ENCODE measurements at places on chromosomes 12 and 14.
A peak's percentile ranks its signal among the peaks of the same experiment; 100 is the strongest.

- H3K27ac ChIP-seq: no peak overlapping the region
- H3K27me3 ChIP-seq: peaks cover 4% of the 10 kb centered on the region
- H3K36me3 ChIP-seq: no peaks in the 10 kb centered on the region
- H3K4me3 ChIP-seq: no peak overlapping the region
These were observed 22.4 kb upstream of the PPM1H start for GRCh38 chr12:62957233-62957953.

DNA sequence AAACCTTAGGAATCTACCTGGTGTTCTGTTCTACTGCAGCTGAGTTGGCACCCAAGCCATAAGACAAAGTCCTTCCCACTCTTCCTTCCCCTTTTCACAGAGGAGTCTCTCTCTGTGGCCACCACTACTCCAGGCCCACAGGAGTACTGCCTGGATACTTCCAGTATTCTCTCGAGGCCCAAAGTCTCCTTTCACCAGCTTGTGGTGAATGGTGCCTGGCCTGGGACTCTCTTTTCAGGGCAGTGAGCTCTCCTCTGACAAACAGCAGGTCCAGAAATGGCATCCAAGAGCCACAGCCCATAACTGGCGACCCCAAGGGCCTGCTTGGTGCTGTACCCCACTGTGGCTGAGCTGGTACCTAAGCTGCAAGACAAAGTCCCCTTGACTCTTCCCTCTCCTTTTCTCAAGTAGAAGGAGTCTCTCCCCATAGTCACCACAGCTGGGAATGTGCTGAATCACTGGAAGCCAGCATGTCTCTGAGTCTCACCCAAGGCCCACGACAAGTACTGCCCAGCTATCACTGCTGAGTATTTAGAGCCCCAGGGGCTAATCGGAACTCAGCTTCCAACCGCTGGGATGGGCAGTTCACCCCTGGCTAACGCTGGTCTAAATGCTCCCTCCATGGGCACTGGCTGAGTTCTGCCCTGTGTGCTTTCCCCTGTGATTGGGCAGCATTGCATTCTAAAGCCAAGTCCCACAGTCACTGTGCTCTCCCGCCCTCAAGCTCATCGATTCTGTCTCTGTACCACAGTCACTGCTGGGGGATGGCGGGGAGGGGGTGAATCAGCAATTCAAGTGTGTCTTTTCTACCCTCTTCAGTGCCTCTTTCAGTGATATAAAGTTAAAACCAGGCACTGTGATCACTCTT is 6.1 kb downstream of the A2ML1 start:
- no peak overlapping the region for H3K4me3 ChIP-seq
- peaks cover 4% of the 10 kb centered on the region for H3K4me1 ChIP-seq
- H3K36me3 ChIP-seq: no peaks in the 10 kb centered on the region
- no peak overlapping the region for H3K27ac ChIP-seq
- no peak for DNase-seq

DNA sequence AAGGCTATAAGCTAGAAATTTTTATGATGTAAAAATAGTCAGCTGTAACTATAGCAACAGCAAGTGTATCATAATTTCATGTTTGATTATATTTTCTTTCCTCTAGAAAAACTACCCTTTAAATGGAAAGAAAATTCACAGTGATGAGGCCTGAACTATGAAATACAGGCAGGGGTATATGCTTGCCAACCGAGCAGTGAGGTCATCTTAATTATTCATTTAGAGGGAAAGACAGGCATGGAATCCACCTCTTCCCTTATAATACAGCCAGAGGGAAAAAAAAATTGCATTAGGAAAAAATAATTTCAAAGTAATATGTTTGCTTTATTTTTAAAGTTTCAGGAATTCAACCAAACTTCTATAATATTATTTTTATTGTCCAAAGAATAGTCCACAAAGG is 139.8 kb downstream of the EPS8 start:
- no peaks in the 10 kb centered on the region for H3K36me3 ChIP-seq
- no peaks in the 10 kb centered on the region for H3K4me1 ChIP-seq
- DNase-seq: no peak
- H3K27ac ChIP-seq: no peak overlapping the region

DNA sequence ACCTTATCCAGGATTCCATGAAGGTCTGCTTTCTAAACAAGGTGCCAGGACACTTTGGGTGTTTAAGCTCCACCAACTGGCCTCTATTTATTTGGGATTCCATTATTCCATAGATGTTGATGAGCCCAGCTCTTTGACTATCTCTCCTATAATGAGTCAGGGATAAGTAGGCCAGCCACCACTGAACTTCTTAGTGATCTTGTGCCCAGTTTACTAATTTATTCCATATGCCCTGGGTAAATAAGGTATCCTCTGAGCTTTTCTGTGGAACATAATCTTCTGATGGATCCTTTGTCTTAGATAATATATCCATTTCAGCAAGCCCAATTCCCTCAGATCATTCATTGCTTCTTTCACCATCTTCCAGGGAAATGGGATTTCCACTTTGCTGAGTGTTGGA is 535.0 kb downstream of the FOXG1 start:
- no peaks in the 10 kb centered on the region for H3K4me1 ChIP-seq
- H3K27ac ChIP-seq: no peak overlapping the region
- DNase-seq: no peak

GRCh38 chr14:93869427-93869826 is 57.7 kb upstream of the FAM181A start:
- H3K27ac ChIP-seq: no peak overlapping the region
- H3K36me3 ChIP-seq: no peaks in the 10 kb centered on the region
- no peak for DNase-seq

- H3K36me3 ChIP-seq: no peaks in the 10 kb centered on the region
- no peak overlapping the region for H3K4me3 ChIP-seq
- H3K27ac ChIP-seq: no peak overlapping the region
- no peak for DNase-seq
- peaks cover 5% of the 10 kb centered on the region for H3K27me3 ChIP-seq
- peaks cover 15% of the 10 kb centered on the region for H3K4me1 ChIP-seq
These were observed 150.5 kb upstream of the KRR1 start for GRCh38 chr12:75661908-75662307.

DNA sequence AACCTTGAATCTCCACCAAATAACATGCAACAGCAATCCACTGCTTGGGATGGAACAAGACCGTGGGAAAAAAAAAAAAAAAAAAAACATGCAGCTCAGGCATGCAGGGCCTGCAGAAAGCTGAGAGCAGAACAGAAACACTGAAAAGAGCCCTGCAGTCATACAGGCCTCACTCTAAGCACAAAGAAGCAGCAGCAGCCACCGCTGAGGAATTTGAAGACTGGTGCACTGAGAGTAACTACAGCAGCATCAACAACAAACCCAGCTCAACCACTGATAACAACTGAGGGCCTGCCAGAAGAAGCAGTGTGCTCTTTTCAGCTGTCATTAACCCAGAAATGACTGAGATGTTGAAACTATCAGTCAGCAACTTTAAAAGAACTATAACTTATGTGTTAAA is 354.7 kb upstream of the TMTC1 start:
- no peak for DNase-seq
- no peaks in the 10 kb centered on the region for H3K4me1 ChIP-seq
- no peak overlapping the region for H3K27ac ChIP-seq
- H3K36me3 ChIP-seq: no peaks in the 10 kb centered on the region
- H3K4me3 ChIP-seq: no peak overlapping the region
- H3K27me3 ChIP-seq: peaks cover 1% of the 10 kb centered on the region

DNA sequence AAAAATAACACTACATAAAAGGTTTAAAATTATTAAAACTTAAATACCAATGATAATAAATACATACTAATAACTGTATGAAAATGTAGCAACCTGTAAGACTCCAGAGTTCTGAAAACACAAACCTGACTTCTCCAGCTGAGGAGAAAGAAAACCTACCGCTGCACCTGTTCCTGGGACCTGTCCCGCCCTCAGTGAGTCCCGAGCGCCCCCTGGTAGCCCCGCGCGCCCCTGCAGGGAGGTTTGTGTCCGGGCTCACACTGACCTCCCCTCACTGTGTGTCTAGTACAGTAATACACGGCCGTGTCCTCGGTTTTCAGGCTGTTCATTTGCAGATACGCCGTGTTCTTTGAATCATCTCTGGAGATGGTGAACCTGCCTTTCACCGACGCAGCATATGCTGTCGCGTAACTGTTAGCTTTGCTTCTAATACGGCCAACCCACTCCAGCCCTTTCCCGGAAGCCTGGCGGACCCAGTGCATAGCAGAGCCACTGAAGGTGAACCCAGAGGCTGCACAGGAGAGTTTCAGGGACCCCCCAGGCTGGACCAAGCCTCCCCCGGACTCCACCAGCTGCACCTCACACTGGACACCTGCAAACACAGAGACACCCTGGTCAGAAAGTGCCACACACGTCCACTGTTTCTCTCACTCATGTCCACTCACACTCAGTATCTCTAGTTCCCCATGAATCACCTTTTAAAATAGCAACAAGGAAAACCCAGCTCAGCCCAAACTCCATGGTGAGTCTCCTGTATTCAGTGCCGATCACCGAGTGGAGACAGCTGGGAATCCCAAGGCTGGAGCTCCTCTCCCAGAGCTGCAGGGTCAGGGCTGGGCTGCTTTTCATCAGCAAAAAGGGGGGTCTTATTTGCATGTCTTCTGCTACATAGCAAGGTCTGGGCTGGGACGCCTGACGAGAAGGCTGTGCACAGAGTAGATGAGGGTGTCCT is 1276.3 kb downstream of the TMEM121 start:
- no peaks in the 10 kb centered on the region for H3K36me3 ChIP-seq
- no peak overlapping the region for H3K27ac ChIP-seq
- no peak overlapping the region for H3K4me3 ChIP-seq
- no peaks in the 10 kb centered on the region for H3K4me1 ChIP-seq

- DNase-seq: no peak
- no peak overlapping the region for H3K4me3 ChIP-seq
- H3K27me3 ChIP-seq: no peaks in the 10 kb centered on the region
- no peak overlapping the region for H3K27ac ChIP-seq
- H3K4me1 ChIP-seq: no peaks in the 10 kb centered on the region
These were observed 20.0 kb downstream of the DDX51 start for GRCh38 chr12:132123970-132124765.

DNA sequence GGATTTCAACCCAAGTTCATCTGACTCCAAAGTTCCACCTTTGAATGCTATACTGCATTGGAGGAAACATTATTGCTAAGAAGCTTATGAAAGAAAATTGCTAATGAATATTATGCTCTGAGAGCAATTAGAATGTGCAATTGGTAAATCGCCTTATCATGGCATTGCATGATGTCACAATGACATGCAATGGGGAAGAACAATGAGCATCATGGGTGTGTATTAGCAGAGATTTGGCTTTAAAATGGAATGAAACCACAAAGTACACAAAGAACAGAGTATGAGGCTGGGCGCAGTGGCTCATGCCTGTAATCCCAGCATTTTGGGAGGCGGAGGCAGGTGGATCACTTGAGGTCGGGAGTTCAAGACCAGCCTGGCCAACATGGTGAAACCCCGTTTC is 34.7 kb downstream of the FOS start:
- H3K4me3 ChIP-seq: no peak overlapping the region
- no peaks in the 10 kb centered on the region for H3K27me3 ChIP-seq
- H3K36me3 ChIP-seq: no peaks in the 10 kb centered on the region
- peaks cover 2% of the 10 kb centered on the region for H3K4me1 ChIP-seq
- no peak for DNase-seq

GRCh38 chr12:91922674-91923073 is 223.0 kb downstream of the BTG1 start:
- no peaks in the 10 kb centered on the region for H3K27me3 ChIP-seq
- H3K27ac ChIP-seq: no peak overlapping the region
- no peak for DNase-seq
- H3K4me3 ChIP-seq: no peak overlapping the region

DNA sequence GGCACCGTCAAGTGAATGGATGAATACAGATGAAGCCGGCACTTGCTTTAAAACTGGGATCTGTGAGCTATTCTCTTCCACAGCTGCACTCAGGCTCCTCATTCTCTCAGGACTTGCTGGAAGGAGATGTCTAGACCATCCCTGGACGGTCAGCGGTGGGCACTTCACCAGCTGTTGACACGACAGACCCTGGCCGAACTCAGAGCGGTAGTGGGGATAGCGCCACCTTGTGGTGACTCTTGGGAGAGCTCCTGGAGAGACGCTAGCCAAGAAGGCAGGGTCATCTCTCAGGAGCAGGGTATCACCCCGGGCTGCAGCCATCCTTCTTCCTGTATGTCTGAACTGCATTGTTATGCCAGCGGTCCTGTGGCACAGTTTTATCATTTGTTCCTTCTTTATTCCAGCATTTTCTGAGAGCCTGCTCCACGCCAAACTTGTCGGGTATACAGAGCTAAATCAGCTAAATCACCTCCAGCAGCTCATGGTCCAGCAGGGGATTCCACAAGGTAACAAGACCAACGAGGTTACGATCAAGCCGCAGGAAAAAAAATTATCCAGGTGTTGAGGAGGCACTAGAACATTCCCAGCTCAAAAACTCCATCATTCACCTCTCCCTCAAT is 10.0 kb downstream of the WNT1 start:
- H3K4me1 ChIP-seq: no peaks in the 10 kb centered on the region
- DNase-seq: peak; percentile 87
- no peaks in the 10 kb centered on the region for H3K36me3 ChIP-seq
- H3K27me3 ChIP-seq: peaks cover 29% of the 10 kb centered on the region

DNA sequence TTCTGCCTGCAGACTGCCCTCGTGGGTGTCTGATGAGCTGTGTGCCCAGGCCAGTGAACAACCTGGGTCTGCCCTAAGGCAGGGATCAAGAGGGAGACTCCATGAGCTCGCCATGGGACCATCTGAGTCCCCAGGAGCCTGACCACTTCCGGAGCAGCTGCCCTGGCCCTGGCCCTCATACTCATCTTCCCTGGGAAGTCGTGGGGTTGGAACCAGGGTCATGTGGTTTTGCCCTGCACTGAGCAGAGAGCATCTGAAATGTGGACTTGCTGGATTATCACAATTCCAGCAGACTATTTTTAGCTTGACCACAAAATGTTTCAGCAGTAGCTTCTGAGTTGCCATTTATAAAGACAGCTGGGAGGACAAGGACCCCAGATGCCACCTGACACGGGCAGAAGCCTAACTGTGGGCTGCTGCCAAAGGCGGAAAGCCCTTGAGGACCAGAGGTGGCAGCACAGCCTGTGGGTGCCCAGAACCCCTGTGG is 6.7 kb downstream of the BTBD6 start:
- H3K4me1 ChIP-seq: no peaks in the 10 kb centered on the region
- DNase-seq: no peak
- no peaks in the 10 kb centered on the region for H3K36me3 ChIP-seq
- no peak overlapping the region for H3K27ac ChIP-seq

- no peaks in the 10 kb centered on the region for H3K36me3 ChIP-seq
- no peak for DNase-seq
- no peaks in the 10 kb centered on the region for H3K4me1 ChIP-seq
- no peak overlapping the region for H3K4me3 ChIP-seq
- H3K27ac ChIP-seq: no peak overlapping the region
- no peaks in the 10 kb centered on the region for H3K27me3 ChIP-seq
These were observed 87.6 kb upstream of the CLMN start for GRCh38 chr14:95407354-95407753.

- H3K4me1 ChIP-seq: peaks cover 13% of the 10 kb centered on the region
- no peaks in the 10 kb centered on the region for H3K36me3 ChIP-seq
- H3K27me3 ChIP-seq: peaks cover 35% of the 10 kb centered on the region
- H3K4me3 ChIP-seq: no peak overlapping the region
These were observed 59.6 kb upstream of the ACTN1 start for GRCh38 chr14:69038455-69039287.
